Heart left ventricle (tissue), 16 donors: ENCODE measurements at places on chromosomes 3 and 15. TPM values are rescaled to one million over a fixed set of nuclear protein-coding genes. Genes with fewer than 3 reads are reported as not detected.

- H3K4me3 ChIP-seq: no peak overlapping the region
- no peaks in the 10 kb centered on the region for H3K4me1 ChIP-seq
- H3K36me3 ChIP-seq: no peaks in the 10 kb centered on the region
- H3K27ac ChIP-seq: no peak overlapping the region
- no peak for DNase-seq
These were observed 119.9 kb downstream of the CACNA1D start for GRCh38 chr3:53614307-53614706.

DNA sequence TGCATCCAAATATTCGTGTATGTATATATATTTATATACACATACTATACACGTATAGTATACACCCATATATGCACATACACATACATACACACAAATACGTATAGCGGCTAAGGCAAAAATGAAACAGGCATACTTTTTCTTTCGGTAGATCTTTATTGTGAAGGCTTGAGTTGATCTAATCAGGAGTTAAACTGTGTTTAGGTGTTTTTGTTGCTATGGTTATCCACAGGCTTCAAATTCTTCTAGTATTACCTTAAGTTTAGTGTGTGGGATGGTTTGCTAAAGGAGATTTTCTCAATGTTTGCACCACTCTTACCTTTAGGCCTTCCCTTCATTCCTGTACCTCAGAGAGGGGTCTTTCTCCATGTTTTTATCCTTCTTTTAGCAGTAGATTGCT, 28.2 kb downstream of the ZNF662 start:
- H3K36me3 ChIP-seq: no peaks in the 10 kb centered on the region
- H3K4me3 ChIP-seq: no peak overlapping the region
- no peaks in the 10 kb centered on the region for H3K27me3 ChIP-seq
- no peak for DNase-seq
- H3K27ac ChIP-seq: no peak overlapping the region

GRCh38 chr15:52709187-52709981, 30.2 kb upstream of the ATOSA start:
- H3K36me3 ChIP-seq: no peaks in the 10 kb centered on the region
- H3K27me3 ChIP-seq: no peaks in the 10 kb centered on the region
- no peak overlapping the region for H3K27ac ChIP-seq
- no peak overlapping the region for H3K4me3 ChIP-seq
- no peak for DNase-seq
- no peaks in the 10 kb centered on the region for H3K4me1 ChIP-seq

DNA sequence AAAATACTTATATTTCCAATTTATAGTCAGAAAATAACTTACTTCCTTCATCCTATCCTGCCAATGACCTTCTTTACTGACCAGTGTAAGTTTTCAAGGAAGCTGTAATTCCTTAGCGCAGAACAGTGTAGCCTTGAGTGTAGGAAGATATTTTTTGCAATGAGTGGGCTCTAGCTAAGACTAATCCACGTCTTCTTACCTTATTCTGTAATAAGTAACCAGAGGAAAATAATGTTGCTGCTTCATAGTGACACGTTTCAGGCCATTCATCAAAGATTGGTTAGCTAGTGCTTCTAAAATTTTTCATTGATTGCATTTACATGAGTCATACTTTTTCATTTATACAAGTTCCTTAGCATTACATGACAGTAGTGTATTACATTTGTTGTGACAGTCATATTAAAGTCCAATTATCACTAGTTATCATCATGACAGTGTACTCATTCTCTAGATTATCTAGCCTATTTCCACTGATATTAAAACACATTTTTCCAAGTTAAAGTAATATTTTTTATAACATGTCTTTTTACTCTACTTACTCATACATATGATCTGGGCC, 403.8 kb upstream of the EPHA3 start:
- DNase-seq: no peak
- H3K27me3 ChIP-seq: no peaks in the 10 kb centered on the region
- no peak overlapping the region for H3K4me3 ChIP-seq
- H3K36me3 ChIP-seq: no peaks in the 10 kb centered on the region

Gene ITIH1
- total RNA-seq: not detected

Gene B3GNT5
- 1.8 TPM for total RNA-seq

Gene GRK7
- total RNA-seq: not detected

Gene SELENOK
- total RNA-seq: 100 TPM
